Activated CD8-positive, alpha-beta T cell treated with anti-CD3 and anti-CD28 coated beads for 36 hours (primary cell): ENCODE measurements at places on chromosomes 7 and 10. TPM values are rescaled to one million over a fixed set of nuclear protein-coding genes. Genes with fewer than 3 reads are reported as not detected.

SFRP5 gene
- 0.60 TPM for total RNA-seq

LRRC18 gene
- not detected for total RNA-seq

MYOF gene
- total RNA-seq, result 5.4 TPM

CALHM1 gene
- total RNA-seq, result not detected

CYP26C1 gene
- not detected for total RNA-seq

PMPCB gene
- total RNA-seq, result 80.5 TPM

LOXL4 gene
- total RNA-seq, result not detected

ITIH2 gene
- not detected for total RNA-seq

C10orf105 gene
- 0.16 TPM for total RNA-seq

PDZD7 gene
- total RNA-seq, result 0.25 TPM

FRMPD2 gene
- total RNA-seq, result not detected

OR13A1 gene
- total RNA-seq, result not detected

VPS37D gene
- total RNA-seq, result 1.1 TPM

SPDYE1 gene
- not detected for total RNA-seq

CTAGE15 gene
- 0.83 TPM for total RNA-seq

TRDMT1 gene
- total RNA-seq, result 4.5 TPM

PRSS1 gene
- not detected for total RNA-seq

DNAJC12 gene
- total RNA-seq, result 29.1 TPM

CNTNAP2 gene
- total RNA-seq, result not detected

CYP26A1 gene
- total RNA-seq, result not detected

POM121C gene
- total RNA-seq, result 85.5 TPM

AMZ1 gene
- 0.11 TPM for total RNA-seq

HABP2 gene
- not detected for total RNA-seq

C7orf33 gene
- total RNA-seq, result not detected

SLC12A9 gene
- total RNA-seq, result 11.3 TPM

SLC18A3 gene
- not detected for total RNA-seq

SLIT1 gene
- 0.34 TPM for total RNA-seq

ADARB2 gene
- 1.3 TPM for total RNA-seq

CPED1 gene
- total RNA-seq, result not detected

PIP gene
- total RNA-seq, result not detected

LRRC61 gene
- 21.8 TPM for total RNA-seq

GRM3 gene
- not detected for total RNA-seq

ACTL6B gene
- total RNA-seq, result not detected

TNS3 gene
- 0.04 TPM for total RNA-seq

TMEM225B gene
- 2.2 TPM for total RNA-seq

PARP12 gene
- 29.9 TPM for total RNA-seq

SH2D4B gene
- total RNA-seq, result 0.11 TPM

ADCYAP1R1 gene
- not detected for total RNA-seq

GSTO2 gene
- total RNA-seq, result 1.8 TPM

AKR1C2 gene
- not detected for total RNA-seq

COL28A1 gene
- total RNA-seq, result not detected
